ENCODE measurements at places on chromosomes 13 and 19.

- peak; percentile 80 for DNase-seq
Measured at GRCh38 chr13:112451512-112452379, 75.6 kb downstream of the SPACA7 start.

DNA sequence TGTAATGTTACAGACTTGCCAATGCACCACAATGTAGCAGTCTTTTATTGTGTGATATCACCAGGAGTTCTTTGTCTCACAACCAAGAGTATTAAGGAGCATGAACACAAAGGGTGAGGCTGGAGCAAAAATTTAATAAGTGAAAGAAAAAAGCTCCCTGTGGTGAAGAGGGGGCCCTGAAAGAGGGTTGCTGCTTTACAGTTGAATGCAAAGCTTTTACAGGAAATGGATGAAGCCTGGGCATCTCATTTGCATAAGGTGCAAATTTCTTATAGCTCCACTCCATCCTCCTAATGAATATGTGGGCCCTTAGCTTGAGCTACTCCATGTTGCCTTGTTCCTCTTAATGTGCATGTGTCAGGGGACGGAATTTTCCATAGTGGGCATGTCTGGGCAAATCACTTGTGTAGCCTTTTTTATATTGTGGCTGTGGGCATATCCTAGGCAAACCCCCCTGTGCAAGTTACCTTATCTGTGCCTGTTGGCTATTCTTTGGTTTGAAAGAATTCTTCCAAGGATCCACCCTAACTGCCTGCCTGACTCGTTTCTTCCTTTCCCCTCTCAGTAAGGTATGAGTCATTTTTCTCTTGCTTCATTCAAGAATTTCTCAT lies 45.3 kb upstream of the TRPC4 start:
- no peak for DNase-seq

DNA sequence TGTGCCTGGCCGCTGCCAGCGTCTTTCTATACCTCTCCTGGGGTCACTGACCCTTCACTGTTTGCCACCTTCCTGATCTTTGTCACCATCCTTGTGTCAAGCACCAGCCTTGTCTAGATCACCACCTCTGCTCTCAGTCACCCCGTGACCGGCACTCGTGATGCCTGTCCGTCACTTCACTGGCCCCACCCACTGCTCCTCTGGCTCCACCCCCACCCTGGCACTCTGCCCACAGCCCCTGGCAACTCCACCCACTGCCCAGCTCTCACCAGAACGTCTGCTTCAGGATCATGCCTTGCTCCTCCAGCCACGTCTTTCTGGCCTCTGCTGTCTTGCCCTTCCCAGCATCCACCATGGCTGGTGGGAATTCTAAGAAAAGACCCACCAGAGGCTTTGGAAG lies 24.8 kb upstream of the PLA2G4C start:
- no peak for DNase-seq

DNA sequence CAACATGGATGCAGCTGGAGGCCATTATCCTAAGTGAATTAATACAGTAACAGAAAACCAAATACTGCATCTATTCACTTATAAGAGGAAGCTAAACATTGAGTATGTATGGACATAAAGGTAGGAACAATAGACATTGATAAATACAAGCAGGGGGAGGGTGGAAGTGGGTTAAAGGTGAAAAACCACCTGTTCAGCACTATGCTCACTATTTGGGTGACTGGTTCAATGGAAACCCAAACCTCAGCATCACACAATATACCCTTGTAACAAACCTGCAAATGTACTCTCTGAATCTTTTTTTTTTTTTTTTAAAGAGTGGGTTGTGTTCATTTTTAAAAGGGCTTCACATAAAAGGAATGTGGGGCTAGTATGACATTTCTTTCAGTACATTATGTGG lies 26.9 kb upstream of the CPB2 start:
- no peak for DNase-seq

- DNase-seq, result no peak
Measured at GRCh38 chr13:30026909-30027308, 176.5 kb upstream of the UBL3 start.

- DNase-seq, result no peak
Measured at GRCh38 chr19:55208880-55209692, at the start of gene PTPRH. Gene PTPRH (minus strand): TSS chr19:55209501. CDS start chr19:55209433, 68 bp downstream.

DNA sequence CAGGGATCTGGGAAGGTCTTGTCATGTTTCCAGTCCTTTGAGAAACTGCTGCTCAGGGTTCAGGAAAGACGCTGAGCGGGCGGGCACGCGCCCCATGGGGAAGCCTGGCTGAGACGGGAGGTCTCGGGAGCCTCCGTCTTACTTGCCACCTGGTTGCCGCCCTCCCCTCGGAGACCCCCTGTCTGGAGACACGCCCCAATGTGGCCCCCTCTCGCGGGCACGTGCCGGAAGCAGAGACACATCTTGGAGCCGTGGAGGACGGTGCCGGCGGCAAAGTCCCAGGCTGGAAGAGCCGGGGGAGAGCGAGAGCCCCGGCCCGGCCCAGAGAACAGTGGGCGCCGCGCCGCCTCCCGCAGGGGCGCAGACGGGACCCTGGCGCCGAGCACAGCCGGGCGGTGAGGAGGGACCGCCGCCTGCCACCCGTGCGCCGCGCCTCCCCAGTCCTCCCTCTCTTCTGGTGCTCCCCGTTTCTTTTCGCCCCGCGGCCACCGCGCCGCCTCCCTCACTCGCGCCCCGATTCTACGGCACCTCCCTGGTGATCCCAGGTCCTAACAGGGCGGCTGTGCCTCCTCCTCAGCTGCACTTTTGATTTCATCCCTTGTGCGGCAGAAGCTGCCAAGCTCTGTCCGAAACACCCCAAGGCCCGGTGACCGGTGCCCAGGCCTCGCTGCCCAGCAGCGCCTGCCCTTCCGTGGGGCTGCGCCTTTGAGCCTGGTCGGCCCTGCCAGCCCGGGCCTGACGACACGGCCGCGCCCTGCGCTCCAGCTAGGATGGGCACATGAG lies 15.5 kb downstream of the GJB2 start:
- no peak for DNase-seq

DNA sequence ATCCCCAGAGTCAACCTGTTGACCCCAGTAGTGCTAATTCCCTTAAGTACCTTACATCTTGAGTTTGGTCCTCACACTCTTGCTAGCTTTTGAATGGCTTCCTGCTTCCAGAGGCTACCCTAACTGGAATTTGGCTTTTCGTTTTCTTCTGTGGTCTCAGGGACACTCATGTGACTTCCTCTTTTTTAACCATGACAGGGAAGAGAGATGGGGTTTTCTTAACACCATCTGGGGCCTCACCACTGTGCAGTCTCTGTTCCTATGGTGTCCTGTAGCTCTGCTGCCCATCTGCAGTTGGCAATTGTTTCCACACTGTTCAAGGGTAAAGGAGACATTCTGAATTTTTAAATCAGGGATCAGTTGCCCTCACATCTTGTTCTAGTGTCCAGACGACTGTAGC lies 66.7 kb downstream of the SLC10A2 start:
- no peak for DNase-seq

GRCh38 chr19:38070573-38070972 lies 153.4 kb downstream of the DPF1 start:
- DNase-seq, result peak; percentile 61

DNA sequence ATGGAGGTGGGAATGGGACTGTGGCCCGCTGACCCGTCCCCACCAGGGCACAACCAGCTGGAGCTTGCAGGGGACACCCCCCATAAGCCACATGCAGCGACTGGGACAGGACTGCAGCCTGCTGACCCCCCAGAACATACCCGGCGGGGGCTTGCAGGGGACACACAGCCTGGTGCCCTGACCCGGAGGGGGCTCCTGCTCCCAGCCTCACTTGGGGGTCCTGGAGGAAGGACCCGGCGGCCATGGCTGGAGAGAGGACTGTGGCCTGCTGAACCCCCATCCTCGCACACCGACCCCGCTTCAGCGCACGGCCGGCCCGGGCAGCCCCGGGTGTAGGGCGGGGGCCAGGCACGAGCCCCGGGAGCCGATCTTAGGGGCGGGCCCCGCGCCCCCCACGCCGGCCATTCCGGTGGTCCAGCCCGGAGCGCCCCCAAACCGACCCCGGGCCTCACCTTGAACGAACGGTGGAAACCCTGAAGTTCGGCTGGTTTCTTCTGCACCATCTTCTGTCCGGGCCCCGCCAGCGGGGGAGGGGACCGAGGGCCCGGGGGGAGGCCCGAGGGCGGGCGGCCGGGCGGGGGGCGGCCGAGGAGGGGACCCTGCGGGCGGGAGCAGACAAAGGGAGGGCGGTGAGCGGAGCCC lies 574 bp downstream of the MKNK2 start:
- DNase-seq, result no peak

- DNase-seq, result peak; percentile 76
Measured at GRCh38 chr19:35986664-35987570, 8.1 kb upstream of the SDHAF1 start.

DNA sequence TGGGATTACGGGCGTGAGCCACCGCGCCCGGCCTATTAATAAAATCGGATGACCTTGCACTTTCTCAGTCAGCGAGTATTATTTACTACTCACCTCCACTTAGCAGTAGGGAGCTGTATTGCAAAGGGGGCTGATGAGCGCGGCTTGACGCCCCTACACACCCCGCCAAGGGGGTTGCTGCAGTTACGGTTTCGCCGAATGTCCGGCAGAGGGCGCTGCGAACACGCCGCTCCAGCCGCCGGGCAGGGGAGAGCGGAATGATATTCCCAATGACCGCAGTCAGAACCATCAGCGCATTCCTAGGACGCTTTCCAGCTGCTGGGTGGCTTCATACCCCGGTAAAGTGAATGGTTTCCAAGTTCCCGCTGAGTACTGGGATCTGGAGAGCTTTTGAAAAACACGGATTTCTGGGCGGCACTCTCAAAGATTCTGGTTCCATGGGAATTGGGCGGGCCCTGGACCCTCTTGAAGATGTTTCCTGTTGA lies 30.0 kb upstream of the TPT1 start:
- no peak for DNase-seq

GRCh38 chr13:66922444-66922843 lies 307.7 kb downstream of the PCDH9 start:
- DNase-seq, result no peak

GRCh38 chr19:10817291-10818038 lies 18.5 kb downstream of the TMED1 start:
- no peak for DNase-seq

DNA sequence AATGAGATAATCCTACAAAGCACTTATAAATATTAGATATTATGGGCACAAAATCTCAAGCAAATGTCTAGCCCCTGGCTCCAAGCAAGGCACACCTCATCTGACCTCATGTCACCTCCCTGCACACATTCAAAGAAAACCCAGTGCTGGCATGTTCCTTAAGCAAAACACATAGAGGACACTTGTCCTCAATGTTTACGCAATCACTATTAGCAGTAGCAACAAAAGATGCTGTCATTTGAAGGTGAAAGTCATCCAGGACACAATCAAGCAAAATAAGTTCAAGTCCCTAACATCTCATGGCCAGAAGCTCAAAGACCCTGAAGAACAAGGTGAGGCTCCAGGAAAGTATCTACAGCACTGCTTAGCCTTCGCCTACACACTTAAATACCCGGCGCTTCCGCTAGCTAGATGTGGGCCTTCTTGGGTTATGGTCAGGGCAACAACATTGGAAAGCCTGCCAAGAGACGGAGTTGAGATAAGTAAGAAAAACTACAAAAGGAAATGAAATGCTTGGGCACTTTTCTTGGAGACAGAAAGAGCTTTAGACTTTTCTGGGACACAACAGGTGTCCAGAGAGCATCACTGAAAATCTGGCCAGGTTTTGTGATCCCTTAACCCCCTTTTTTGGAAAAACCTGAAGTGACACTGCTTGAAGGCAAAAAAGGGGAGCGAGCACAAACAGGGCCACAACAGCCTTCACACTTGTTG lies 85.7 kb downstream of the FOXO1 start:
- DNase-seq, result no peak
